H4 (cell line): ENCODE measurements at places on chromosomes 2 and 18.

- peak; percentile 76 for DNase-seq
Observed at GRCh38 chr2:176997074-176997791, 215.4 kb upstream of the HNRNPA3 start.

DNA sequence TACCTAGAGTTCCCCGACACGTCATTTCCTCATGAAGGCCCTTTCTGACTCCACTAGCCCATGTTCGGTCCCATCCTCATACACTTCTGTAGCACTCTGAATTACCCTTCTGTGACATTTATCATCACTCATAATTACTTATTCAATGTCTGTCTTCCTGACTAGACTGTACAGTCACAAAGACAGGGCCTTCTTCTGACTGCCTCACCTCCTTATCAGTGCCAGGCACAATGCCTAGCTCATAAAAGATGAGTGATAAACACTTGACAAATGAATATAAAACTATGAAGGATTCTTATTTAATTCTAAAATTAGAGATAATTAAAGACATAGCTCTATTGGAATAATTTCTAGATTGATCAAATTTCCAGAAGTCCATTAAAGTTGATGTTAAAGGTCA, 1.4 kb upstream of the UBXN4 start:
- DNase-seq: no peak

GRCh38 chr2:186558512-186559276, 31.2 kb upstream of the ITGAV start:
- no peak for DNase-seq

- DNase-seq: no peak
Observed at GRCh38 chr2:100066246-100066645, 76.1 kb downstream of the AFF3 start.

DNA sequence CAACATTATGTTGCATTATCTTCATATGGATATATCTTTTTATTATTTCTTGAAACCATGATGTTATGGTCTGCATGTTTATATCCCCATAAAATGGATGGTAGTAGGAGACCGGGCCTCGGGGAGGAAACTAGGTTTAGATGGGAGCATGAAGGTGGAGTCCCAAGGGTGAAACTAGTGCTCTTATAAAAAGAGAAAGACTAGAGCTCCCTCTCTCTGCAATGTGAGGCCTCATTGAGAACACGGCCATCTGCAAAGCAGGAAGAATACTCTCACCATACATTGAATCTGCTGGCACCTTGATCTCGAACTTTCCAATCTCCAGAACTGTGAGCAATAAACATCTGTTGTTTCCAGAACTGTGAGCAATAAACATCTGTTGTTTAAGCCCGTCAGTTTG, 64.0 kb downstream of the NXPH2 start:
- DNase-seq: no peak

DNA sequence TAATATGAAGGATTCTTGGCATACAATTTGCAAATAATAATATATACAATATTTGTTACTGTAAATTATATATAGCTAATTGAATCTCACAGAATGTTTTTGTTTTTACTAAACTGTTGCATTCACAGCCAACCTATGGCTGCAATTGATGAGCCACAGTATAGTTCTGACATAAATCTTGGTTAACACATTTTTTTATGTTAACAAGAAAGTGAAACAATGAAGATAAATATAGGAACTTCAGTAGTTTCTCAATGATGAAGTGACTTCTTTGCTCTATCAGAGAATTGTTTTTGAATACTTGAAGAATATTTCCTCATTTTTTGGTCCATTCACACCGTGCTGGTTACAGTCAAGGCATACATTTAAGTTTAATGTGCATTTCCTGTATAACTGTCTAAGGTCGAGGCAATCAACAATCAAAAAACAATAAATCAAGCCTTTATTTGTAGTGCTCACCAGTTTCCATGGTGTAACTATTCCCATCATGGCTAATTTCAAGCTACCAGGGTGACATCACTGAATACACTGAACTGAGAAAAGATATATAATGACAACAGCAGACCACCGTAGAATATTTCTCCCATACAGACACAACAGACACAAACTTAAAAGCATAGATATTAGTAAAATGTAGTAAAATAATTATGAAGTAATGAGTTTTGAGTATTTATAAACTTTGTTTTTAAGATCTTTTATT, 12.9 kb upstream of the ETAA1 start:
- DNase-seq: no peak

- no peak for DNase-seq
Observed at GRCh38 chr2:206245265-206245672, 29.2 kb upstream of the ZDBF2 start.

DNA sequence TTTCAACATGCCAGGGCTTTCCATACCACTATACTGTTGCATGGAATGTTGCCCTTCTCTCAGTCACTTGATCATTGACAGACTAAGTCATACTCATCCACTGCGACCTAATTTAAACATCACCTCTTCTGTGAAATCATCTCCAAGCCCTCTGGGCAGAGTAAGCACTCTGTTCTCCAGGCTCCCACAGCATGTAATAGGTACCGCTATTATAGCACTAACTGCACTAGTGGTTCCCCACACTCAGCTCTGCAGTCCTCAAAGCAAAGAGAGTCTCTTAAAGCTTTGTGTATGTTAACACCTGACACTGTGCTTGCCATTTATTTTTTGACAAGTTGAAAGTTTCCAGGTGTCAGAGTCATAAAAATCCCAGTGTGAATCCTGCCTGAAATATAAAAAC, 947.2 kb downstream of the ERBB4 start:
- no peak for DNase-seq

- DNase-seq: no peak
Observed at GRCh38 chr2:133986081-133986837, 267.6 kb upstream of the MGAT5 start.

- DNase-seq: no peak
Observed at GRCh38 chr2:47015206-47015605, 99.6 kb upstream of the MCFD2 start.

DNA sequence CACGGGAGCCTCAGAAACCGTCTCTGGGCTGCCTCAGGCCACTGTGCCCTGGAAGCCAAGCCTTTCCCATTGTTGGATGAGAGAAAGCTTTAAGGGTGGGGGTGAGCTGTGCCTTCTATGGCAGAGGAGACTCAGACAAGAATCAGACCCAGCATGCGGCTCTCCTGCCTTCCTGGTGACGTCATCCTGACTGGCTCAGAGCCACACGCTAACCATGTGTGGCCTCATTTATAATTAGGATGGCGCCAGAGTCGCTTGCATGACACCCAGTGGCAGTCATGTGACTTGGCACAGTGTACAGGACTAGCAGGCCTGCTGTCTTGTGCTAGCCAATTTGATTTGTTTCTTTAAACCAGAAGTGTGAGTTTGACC, 99.1 kb downstream of the SH3BP4 start:
- DNase-seq: peak; percentile 99

GRCh38 chr2:170191166-170191866, 13.4 kb downstream of the MYO3B start:
- DNase-seq: no peak

DNA sequence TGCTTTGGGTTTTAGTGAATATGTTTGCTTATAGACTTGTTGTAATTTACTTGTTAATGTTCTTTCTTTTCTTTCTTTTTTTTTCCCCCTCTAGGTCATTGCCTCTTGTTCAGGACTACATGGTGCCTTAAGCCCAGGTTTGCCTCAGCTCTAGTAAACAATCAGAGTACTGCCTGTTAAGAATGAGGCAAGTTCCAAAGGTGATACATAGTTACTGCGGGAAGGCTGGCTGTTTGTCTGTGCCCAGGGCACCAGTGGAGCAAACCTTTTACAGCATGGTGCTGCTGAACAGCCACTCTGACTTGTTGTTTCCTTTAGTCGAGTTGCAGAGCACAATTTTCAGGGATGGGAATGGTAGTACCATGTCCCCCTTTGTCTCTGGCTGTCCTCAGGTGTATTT, 517.2 kb downstream of the NYAP2 start:
- DNase-seq: no peak
